HL-60 (cell line): ENCODE measurements at places on chromosomes 7 and 10.

DNA sequence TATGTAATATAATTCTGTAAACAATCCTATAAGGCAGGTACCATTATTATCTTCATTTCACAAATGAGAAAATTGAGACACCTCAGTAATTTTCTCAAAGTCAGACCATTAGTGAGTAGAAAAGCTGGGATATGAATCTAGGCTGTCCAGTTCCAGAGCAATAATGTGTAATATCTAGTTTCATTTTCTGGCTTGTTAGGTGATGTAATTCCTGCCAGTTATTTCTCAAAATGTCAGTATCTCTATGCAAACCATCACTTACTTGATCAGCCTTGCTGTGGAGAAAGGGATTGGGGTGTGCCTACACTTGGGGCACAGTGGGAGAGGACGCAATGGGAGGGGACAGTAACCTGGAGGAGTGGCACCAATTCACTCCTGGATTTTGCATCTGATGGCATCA lies 157.5 kb downstream of the LYZL1 start:
- peak; percentile 7 for DNase-seq

- no peak for DNase-seq
Observed at GRCh38 chr10:21570761-21571521, 36.9 kb downstream of the MLLT10 start.

DNA sequence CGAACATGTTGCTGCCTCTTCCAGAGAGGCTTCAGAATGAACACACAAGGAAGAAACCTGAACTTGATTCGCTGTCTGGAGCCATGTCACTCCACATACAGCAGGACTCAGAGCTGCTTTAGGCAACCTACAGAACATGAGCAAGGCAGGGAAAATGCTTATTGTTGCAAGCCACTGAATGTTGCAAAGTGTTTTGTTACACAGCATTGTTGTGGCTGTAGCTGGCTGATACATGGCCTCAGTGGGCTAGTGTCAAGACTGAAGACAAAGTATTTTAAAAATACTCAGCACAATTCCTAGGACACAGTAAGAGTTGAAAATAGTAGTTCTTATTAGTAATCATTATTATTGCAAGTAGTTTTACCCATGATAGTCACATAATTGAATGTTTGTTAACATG lies 3.1 kb upstream of the CHST15 start:
- DNase-seq = no peak

- DNase-seq = no peak
Observed at GRCh38 chr7:139850906-139851305, 21.8 kb downstream of the TBXAS1 start.

DNA sequence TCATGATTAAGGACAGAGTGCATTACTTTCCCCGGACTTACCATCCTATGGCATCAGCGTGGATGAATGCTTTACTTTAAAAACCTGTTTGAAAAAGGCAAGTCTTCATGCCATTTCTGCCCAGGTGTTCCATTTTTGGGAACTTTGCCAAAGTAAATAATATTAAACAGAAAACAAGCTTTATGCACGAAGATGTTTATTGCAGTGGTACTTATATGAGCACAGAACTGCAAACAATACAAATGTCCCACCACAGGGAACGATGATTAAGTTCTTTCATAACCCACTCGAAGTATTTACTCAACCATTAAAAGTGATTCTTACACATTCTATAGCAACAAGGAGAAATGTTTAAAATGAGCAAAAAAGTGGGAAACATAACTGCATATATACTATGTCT lies 109.7 kb upstream of the GDF10 start:
- no peak for DNase-seq

GRCh38 chr10:122348935-122349361 lies 25.6 kb upstream of the PLEKHA1 start:
- no peak for DNase-seq

DNA sequence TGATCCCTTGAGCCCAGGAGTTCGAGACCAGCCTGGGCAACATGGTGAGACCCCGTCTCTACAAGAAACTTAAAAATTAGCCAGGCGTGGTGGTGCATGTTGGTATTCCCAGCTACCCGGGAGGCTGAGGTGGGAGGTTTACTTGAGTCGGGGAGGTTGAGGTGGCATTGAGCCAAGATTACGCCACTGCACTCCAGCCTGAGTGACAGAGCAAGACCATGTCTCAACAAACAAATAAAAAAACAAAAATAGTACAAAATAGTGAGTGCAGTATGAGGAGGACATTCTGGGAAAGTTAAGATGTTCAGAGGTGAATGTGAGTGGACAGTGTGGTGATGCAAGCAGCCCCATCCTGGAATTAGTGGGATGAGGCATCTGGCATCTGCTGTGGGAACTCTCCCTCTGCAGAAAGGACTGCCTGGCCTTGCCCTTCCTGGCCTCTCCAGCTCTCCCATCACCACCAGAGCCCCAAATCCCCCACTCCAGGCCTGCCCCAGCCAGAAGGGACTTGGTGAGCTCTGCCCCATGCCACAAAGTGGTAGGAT lies 96.6 kb upstream of the PARD3 start:
- DNase-seq = no peak

DNA sequence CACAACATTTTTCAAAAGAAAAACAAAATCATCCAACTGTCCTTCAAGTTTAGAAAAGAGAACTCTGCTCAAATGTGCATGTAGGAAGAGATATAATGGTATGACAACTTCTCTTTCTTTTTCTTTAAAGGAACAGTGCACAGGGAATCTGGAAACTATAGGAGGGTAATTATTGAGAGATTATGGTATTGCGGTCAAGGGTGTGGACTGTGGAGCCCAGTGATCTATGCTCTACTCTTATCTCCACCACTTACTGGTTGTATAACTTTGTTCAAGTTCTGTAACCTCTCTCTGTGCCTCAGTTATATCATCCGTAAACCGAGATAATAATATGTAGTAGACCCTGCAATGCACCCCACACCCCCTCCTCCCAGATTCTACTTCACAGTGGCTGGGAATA lies 69.8 kb upstream of the PCGF5 start:
- DNase-seq = no peak

DNA sequence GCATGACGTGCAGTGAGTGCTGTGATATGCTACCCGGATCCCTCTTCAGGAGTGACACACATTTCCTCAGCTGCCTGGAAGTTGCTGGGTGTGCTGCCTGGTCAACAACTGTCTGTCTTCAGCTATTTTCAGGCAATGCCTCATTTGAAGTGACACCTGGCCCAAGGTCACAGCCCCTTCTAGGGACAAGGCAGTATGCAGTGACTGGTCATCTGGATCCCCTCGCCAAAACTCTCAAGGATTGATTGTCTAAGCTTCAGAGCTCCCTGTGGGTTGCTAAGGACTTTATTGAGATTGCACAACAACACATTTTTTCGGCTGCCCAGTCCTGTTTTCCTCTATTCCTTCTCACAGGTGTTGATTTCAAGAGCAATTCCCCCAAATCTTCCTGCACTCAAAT lies 108.8 kb downstream of the GNAI1 start:
- DNase-seq = no peak

DNA sequence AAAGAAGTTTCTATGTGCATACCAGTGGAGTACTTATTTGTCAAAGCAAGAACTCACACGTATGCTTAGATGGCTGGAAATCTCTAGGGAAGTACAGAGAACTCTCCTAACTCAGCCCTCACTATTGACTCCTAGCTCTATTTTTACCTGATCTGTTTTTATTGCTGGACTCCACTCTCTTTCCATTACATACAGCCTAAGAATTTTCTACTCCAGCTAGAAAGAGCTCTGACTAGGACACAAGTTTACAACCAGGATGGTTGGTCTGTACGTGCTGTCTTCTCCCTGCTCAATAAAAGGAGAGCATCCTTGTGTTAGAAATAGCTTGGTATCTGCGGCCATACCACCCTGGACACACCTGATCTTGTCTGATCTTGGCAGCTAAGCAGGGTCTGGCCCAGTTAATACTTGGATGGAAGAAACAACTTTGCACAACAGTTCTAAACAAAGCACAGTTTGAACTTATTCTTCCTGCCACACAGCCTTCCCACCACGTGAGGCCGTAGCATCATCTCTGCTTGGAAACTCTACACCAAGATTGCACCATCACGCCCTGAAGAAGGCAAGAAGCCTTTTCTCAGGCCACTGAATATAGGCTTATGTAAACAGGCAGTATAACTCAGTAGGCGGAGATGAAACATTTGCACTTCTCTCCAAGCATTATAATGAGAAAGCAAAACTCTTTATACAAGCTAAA lies 50.7 kb downstream of the KCNMA1 start:
- no peak for DNase-seq
